Right ventricle myocardium inferior (tissue), 1 donor: ENCODE measurements at places on chromosomes 1 and 21.

DNA sequence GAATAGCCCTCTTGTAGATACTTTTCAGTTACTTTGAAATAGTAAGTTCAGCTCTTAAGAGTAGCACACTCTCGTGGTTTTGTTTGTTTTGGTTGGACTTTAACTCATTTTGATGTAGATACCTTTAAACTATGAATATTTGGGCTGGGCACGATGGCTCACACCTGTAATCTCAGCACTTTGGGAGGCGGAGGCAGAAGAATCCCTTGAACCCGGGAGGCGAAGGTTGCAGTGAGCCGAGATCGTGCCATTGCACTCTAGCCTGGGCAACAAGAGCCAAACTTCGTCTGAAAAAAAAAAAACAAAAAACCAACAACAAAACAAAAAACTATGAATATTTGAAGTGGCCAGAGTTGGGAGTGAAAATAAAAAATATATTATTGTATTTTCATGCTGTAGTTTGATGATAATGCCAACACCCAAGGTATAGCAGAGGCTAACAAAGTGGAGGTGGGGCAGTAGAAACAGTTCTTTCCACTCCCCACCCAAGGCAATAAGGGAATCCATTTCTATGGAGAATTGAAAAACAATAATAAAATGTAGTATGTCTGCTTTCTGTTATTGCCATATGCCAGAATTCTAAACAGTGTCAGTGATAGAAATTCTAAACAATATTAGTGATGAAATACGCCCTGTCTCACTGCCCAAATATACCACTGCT, 1.7 kb downstream of the ZNF326 start:
- DNase-seq = no peak

- DNase-seq = no peak
Measured at GRCh38 chr1:154772606-154773506, 97.2 kb downstream of the KCNN3 start.

DNA sequence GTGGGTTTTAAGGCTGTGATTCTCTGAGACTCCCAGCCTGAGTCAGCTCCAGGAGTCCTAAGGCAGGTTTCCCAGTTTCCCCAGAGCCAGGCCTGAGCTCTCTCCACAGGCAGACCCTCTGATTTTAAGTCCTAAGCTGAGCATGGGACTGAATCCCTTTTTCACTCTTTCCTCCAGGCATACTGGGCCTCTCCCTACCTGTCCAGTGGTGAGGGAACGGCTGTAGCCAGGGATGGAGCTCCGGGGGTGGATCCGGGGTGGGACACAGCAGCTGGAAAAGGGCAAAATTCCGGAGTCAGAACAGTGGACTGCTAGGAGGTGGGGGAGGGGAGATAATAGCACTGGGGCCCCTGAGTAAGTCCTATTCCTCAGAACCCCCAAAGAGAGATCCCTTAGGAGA, 30.0 kb downstream of the DLGAP3 start:
- DNase-seq = no peak

DNA sequence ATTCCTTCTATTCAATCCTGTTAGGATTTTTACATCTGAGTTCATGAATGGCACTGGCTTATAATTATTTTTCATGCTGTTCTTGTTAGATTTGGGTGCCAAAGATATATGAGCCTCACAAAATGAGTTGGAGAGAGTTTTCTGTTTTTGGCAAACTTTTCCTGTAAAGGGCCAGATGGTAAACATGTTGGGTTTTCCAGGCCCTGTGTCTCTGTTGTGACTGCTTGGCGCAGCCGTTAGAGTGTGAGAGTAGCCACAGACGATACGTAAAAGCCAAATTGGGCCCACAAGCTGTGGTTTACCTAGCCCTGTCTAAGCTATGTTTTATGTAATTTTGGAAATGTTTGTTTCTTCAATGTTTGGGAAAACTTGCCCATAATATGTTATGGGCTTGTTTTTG, 15.6 kb upstream of the CA6 start:
- DNase-seq = no peak

DNA sequence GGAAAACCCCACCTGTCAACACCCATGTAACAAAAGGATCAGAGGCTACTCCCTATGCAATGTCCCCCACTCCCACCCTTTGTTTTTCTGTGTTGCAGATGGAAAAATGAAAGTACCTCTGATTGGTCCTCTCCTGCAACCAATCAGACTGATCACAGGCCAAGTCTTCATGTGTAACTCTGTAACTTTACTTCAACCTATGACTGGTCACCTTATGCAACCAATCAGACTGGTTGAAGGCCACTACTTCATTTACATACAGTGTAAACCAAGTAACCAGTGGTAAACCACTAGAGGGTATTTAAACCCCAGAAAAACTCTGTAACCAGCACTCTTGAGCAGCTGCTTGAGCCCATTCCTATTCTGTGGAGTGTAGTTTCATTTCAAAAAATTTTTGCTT, 266.3 kb upstream of the OLFM3 start:
- DNase-seq = no peak

DNA sequence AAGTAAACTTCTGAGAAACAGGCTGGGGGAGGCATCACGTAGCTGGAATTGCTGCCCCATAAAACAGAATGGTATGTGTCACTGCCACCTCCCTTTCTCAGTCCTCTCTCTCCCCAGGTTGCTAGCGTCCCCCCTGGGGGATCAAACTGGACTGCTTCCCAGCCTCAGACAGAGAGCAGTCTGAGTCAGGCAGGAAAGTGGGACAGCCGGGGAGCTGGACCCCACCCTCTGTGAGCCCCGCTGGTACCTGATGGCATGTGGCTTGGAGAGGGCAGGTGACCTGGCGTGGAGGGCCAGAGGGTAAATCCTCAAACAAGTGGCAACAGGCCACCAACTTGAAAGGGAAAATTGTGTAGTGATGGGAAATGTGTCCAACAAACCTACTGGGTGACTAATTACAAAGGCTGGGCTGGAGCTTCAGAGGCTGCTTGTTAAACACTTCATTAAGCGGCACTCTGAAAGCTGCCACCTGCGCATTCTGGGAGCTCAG, 1.0 kb upstream of the SFN start:
- no peak for DNase-seq

- DNase-seq = peak; percentile 60
Measured at GRCh38 chr21:39125752-39126485, 57.3 kb downstream of the PSMG1 start.

DNA sequence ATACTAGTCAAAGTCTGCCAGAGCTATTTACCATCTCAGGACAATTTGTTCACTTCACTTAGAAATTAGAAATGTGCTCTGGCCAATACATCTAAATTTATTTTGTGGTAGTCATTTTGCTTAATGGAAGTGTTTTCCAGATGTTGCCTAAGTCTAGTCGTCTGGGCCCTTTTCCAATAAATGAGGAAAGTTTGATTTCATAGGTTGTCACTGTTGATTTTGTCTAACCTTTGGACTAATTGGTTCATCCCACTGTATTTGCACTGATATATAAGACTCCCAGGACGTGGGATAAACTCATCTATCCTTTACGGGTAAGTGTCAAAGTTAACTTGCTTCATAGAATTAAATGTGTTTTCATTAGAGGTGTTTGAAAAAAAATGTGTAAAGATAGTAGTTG, 79.1 kb downstream of the TPR start:
- no peak for DNase-seq

- DNase-seq = peak; percentile 73
Measured at GRCh38 chr1:56644919-56645676, at the start of gene PRKAA2. Gene PRKAA2 (plus strand): TSS chr1:56645314. CDS start chr1:56645388, 74 bp downstream.

DNA sequence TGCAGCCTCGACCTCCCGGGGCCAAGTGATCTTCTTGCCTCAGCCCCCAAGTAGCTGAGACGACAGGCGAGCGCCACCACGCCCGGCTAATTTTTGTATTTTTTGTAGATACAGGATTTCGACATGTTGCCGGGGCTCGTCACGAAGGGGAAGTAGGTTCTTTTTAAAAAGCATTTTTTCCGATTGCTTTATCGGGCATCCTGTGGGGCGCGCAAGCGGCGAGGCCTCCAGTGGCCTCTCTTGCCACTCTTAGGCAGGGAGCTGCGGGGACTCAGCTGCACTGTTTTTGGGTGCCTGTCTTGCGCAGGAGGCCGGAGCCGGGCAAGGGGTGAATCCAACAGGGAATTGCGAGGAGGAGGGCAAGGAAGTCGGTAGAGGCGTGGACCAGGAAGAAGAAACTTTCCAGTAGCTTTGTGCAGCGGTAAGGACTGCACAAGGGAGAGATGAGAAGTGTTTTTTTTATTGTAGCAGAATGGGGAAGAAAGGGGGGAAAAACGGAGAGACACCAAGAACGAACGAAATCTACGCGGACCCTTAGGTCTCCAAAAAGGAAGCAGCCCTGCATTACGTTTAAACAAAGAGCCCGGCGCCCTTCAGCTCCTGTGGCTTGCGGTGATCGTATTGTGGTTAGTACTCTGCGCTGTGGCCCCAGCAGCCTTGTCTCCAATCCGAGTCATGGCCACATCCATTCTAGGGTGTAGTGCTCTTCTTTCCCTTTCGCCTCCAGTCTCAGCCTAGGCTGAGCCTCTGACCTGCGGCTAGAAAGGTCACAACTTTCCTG, 164.8 kb downstream of the PPIAL4G start:
- DNase-seq = peak; percentile 79

- no peak for DNase-seq
Measured at GRCh38 chr1:204190212-204191211, 5.8 kb downstream of the KISS1 start.

DNA sequence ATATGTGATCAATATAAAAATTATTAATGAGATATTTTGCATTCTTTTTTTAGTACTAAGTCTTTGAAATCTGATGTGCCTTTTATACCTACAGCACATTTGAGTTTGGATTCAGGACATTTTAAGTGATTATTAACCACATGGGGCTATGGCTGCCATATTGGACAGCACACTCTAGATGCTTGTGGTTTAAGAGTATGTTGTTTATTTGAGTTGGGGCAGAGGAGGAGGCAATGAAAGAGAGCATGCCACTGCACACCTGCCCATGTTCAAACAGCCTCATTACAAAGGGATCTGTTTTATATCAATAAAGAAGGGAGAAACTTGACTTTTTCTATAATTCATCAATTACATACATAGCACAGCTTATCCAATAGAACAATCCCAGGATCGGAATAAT, 99.4 kb upstream of the EDEM3 start:
- no peak for DNase-seq

DNA sequence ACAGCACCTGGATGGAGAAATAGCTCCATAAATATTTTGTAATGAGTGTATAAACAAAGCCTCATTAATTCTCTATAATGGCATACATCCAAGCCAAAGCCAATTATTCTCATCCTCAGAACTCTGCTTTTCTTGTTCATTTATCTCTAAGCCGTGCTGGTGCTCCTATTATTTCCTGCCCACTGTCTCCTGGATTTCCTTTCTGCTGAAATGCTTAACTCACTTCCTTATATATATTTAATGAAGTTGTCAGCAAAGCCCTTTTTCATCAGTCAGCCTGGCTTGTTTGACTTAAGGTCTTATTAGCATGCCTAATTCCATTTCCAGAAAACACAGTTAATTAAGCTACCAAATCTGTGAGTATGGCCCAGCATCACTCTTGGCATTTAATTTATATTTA, 93.4 kb downstream of the SLC25A24 start:
- no peak for DNase-seq

DNA sequence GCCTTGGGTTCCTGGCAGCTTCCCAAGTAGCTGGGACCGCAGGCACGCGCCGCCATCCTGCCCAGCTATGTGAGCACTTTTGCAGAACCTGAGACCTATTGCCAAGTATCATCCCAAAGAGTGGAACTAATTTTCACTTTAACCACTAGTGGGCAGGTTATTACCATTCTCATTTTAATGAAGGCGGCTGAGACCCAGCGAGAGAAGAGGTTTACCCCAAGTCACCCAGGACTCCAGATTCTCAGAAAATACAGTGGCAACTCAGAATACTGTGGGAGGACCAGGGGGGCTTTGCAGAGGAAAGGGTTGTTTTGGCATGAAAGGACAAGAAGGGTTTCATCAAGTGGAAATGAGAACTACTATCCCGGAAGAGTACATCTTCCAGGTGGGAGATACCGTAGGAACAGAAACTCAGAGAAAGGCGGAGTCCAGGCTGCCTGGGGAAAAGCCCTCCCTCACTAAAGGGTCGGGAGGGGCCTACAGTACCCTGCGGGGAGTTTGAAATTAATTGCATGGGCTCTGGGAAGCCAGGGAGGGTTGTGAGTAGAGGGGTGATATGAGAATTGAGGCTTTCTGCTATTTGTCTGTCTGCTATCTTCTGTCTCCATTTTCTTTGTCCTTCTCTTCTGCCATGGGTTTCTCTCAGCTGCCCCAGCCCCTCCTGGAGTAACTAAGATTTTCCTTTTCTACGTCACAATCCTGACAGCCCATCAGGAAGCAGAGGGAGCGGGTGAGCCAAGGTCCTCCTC, 7.2 kb upstream of the SEMA4A start:
- peak; percentile 78 for DNase-seq

DNA sequence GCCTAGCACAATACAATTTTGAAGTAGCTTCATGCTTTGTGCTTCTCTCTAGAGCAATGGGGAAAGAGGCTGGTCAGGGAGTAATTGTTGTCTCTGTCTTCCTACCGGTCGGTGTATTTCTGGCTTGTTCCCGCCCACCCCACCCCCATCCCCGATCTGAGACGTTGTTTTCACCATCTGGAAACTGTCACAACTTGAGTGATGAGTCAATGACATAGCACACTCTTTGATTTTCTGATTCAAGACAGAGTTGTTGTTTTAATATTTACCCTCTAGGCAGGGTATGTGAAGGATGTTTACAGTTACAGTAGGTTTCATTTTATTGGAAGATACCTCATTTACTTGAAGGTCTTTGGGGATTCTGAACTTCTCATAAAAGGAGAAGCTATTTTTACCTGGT, 7.0 kb downstream of the IL12RB2 start:
- DNase-seq = no peak

GRCh38 chr1:179175011-179175841, 54.3 kb downstream of the ABL2 start:
- DNase-seq = no peak

- no peak for DNase-seq
Measured at GRCh38 chr1:81731989-81732388, 68.7 kb upstream of the ADGRL2 start.

DNA sequence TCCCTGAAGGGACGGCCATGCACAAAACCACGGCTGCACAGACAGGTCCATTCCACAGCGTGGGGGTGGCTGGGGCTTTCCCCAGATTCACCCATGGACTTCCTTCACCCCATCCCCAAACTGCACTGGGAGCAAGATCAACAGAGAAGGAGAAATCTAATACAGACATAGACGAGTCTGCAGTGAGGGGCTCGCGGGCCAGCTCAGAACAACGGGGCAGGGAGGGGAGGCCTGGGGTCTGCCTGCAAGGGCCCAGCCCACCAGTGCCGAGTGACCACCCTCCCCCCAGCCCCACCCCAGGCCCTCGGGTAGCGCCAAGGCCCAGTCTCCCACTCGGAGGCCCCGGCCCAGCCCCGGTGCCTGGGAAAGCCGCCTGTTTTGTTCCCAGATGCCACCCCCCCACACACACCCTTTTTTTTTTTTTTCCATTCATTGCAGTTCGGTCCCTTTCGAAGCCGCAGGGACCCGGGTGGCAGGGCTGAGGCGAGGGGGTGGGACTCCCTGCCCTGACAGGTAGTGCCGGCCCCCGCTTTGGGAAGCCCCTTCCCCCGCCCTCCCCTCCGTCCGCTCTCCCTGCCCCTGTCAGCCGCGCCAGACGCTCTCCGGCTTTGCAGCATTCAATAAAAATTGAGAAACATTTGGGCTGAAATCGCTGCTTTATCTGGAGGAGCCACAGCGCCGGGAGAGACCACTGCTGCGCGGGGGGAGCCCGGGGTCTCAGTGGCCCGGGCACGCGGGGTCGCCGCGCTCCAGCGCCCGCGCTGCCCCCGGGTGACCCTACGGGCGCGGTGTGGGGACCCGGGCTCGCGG, 543 bp upstream of the EPHB2 start:
- DNase-seq = peak; percentile 83
